ENCODE measurements at places on chromosomes 13 and 19.

DNA sequence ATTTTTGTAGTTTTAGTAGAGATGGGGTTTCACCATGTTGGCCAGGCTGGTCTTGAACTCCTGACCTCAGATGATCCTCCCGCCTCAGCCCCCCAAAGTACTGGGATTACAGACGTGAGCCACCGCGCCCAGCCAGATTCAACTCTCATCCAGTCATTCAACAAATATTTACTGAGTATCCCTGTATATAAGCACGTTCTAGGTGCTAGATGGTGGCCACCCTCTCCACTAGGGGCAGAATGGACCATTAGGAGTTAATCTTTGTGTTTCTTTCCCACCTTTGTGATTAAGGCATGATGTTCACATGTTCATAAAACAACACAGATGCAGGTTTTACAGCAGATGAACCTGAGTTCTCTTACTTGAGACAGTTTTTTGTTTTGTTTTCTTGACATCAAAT lies 7.3 kb downstream of the SHKBP1 start:
- no peak for DNase-seq

- no peak for DNase-seq
Observed at GRCh38 chr13:76035711-76036110, 399.6 kb downstream of the LMO7 start.

GRCh38 chr19:51803519-51803918 lies 8.6 kb downstream of the FPR3 start:
- no peak for DNase-seq

- no peak for DNase-seq
Observed at GRCh38 chr13:105048677-105049076, 1486.8 kb downstream of the EFNB2 start.

GRCh38 chr19:17333611-17334413 lies 843 bp downstream of the ANO8 start:
- DNase-seq: peak; percentile 76

DNA sequence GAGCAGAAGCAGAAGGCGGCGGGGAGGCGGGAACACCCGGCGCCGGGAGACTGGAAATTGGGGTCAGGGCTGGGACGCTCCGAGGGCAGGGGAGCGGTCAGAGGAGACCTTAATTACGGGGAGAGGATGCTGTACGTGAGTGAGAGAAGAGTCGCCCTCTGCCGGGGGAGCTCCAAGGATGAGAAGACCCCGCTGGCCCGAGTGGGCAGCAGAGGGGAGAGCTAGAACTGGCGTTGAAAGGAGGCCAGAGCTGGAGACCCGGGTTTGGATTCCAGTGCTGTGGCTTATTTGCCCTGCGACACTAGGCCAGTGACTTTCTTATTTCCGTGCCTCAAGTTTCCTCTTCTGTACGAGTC lies 536 bp downstream of the FAM32A start:
- DNase-seq: peak; percentile 42

- no peak for DNase-seq
Observed at GRCh38 chr13:103067751-103068555, 1.7 kb upstream of the SLC10A2 start.

DNA sequence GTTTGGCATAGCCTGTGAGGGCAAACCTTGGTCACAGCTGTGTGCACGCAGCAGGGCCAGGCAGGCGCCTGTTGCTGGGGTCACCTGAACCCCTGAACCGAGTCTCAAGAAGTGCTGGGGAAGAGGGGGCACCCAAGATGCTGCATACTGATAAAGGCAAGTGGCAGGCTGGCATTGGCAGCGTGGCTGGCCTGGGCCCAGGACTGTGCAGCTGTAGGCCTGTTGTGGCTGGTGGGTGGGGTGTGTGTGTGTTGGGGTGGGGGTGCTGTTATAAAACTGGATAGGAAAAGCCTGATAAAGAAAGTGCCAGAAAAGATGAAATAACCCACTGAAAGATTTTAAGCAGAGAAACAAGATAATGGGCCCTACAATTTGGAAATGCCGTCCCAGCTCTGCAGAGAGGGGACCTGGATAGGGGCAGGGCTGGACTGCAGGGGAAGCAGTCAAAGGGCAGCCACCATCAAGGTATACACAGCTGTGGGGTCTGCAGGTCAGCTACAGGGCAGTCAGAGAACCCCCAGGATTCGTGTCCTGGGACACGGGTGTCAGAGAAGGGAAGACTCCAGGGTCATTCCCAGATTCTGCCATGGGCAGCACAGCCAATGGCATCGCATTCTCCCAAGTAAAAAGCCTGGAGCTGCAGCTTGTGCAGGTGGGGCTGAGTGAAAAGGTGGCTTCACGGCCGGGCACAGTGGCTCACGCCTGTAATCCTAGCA lies 33.2 kb downstream of the CILP2 start:
- no peak for DNase-seq

GRCh38 chr13:73168953-73169401 lies 110.2 kb downstream of the KLF5 start:
- no peak for DNase-seq
